ENCODE measurements at places on chromosomes 11 and 22.
A peak's percentile ranks its signal among the peaks of the same experiment; 100 is the strongest.

GRCh38 chr22:45933506-45934167, 43.3 kb downstream of the WNT7B start:
- no peak for DNase-seq

DNA sequence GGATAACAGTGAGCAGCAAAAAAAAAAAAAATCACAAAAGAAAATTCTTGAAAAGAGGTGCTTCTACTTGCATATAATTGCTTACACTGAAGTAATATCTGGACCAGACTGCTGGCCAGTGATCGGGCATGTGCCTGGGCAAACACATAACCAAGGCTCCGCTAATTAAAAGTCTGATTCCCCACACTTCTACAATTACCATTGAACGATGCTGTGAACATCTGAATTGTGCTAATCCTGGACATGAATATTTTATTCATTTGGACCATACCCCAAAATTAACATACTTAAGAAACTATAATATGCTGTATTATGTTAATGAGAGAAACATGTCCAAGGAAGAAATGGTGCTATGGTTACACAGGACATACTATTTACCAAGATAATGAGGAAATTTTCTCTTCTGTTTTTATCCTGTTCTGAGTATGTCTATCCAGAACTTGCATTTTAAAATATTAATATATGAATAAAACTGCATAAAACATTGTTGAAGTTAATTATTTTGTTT, 69.8 kb downstream of the LRRC4C start:
- DNase-seq = no peak

GRCh38 chr11:29305456-29306232, 711.2 kb downstream of the KCNA4 start:
- DNase-seq = no peak

GRCh38 chr22:28021116-28021997, 102.3 kb upstream of the PITPNB start:
- peak; percentile 29 for DNase-seq

DNA sequence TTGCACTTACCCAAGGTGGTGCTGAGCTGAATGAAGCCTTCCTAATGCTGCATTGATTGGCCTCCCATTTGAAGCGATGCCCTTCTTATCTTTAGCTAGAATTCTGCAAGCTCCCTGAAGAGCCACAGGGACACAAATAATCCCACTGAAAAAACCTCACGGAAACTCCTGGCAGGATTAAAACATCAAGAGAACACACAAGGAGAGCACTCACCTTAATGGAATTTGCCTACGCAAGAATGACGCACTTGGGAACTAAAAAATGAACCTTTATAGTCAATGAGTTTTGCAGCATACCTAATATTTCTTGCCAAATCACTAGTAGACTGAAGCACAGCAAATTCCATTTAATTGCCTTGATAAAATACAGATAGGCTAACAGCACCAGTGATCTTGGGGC, 232.8 kb upstream of the UBASH3B start:
- DNase-seq = no peak

DNA sequence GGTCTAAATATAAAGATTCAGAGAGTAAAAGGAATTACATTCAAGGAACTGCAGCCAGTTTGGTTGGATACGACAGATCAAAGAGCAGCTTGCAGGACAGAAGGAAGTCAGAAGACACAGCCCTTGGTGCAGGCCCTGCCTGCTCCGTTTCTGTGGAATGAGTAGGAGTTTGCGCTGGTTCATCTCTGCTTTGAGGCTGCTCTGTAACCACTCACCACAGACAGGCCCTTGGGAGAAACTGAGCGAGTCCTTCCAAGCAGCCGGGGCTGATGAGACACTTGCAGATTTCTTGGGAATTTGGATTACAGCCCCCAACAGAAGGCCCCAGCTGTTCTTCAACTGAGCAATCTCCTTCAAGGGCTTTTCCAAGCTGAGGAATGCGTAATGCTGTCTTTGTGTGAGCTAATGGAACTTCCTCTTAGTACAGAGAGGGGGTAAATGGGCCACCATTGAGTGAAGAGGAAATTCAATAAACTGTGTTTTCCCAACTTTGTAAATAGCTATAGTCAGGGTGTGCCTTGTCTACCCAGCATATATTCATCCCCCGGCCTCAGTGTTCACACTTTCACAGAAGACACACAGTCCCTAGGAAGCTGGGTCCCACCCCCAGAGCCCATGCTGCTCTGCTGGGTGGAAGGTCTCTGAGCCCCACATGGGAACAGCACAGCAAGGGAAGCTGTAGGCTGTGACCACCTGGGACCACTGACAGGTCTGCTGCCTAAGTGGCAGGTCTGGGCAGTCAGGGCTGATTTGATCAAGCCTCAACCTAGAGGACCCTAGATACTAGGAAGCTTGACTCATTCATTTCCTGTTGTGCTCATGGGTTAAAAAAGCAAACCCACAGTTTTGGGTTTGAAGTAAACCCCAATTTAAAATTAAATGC, 16.6 kb downstream of the IL10RA start:
- DNase-seq = peak; percentile 68

DNA sequence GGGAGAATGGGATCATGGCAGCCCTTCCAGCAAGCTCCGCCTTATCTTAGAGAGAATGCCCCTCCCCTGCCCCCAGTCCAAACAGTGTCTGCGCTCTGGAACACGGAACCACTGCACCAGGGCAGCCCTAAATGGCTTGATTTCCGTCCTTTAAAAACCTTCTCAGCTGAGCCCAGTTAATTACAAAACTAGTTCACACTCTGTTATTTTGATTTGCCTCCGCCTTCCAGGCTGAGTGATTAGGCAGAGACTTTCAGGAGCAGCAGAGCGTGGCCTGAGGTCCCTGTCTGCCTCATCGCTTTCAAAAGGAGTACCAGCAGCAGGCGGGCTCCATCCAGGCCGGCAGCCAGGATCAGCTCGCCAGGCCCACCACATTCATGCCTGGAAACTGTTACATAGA, 313.0 kb downstream of the BRD1 start:
- no peak for DNase-seq

DNA sequence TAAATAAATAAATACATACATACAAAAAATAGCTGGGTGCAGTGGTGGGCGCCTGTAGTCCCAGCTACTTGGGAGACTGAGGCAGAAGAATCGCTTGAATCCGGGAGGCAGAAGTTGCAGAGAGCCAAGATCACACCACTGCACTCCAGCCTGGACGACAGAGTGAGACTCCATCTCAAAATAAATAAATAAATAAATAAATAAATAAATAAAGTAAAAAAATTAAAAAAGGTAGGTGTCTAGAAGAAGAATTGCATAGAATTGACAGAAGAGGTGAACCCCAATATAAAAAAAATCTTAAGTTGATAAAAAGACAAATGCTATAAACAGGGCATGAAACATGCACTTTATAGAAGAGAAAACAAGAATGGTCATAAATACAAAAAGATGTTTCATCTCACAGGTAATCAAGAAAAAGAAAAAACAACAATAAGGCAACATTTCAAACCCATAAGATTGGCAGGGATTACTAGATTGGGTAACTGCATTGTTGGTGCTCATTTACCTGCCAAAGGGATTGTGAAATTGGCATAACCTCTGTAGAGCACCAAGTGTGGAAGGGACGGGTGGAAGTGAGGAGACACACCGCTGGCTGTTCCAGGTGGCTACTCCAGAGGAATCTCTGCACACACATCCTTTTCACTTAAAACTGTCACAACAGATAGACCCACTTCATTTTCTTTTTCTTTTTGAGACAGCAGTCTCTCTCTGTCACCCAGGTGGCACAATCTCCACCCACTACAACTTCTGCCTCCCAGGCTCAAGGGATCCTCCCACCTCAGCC, 44.7 kb downstream of the NF2 start:
- no peak for DNase-seq

DNA sequence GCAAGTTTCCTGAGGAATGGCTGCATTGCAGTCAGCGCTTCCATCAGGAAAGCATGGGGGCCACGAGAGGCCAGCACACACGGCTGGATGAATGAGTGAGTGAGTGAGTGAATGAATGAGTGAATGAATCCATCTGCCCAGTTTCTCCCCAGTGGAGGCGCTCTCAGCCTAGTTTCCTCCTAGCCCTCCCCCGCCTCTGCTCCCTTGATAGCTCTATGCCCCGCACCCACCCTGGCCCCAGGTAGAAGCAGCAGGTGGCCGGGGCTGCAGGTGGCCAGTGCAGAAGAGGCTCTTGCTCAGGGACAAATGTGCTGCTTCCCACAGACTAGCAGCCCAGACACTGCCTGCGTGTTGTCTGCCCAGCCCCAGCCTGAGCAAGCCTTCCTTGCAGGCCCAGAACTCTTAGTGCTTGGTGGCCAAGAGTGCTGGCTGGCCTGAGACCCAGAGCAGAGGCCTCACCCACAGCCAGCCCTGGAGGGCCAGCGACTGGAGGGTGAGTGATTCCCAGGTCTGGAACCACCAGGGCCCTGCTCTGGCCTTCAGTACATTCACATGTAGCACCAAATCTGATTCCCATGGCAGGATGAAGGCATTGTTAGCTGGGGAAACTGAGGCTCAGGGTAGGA, 31.1 kb upstream of the PDGFB start:
- no peak for DNase-seq

Data from NCI-H524 (cell line).